GM18507 (cell line): ENCODE measurements at places on chromosomes 3 and 15.

DNA sequence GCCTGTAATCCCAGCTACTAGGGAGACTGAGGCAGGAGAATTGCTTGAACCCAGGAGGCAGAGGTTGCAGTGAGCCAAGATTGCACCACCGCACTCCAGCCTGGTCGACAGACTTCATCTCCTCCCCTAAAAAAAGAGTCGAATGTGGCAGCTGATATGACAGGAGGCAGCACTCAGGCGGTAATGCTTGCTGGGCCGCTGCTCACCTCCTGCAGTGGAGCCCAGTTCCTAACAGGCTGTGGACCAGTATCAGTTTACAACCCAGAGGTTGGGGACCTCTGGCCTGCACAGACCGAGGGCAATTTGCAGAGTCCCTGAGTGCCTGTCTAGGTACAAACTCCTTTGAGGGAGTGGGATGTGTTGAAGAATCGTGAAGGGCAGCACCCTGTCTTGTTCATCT lies 136.2 kb downstream of the SMAD6 start:
- DNase-seq = no peak

GRCh38 chr3:116238846-116239565 lies 206.3 kb downstream of the LSAMP start:
- no peak for DNase-seq

DNA sequence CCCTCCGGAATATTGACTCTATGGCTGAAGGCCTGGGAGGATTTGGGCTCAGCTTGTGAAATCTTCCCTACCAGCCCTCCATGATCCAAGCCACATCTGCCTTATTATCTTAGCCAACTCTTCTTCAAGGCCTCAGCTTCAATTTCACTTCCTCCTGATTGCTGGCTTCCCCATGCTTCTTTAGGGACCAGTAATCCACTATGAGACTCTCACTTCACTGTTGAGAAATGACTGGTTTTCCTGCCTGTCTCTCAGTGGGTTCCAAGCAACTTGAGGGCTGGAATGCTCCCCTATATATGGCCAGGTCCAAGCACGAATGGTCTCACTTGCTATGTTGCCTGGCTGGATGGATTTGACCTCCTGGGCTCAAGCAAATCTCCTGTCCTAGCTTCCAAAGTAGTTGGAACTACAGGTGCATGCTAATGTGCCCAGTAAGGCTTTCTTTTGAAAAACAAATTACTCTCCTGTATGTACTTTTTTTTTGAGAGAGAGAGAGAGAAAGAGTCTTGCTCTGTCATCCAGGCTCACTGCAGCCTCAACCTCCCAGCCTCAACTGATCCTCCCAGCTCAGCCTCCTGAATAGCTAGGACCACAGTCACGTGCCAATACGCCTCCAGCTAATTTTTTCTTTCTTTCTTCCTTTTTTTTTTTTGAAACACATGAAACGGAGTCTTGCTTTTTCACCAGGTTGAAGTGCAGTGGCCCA lies 7.9 kb upstream of the PIK3CB start:
- peak; percentile 25 for DNase-seq

GRCh38 chr3:186713499-186713898 lies 3.7 kb upstream of the KNG1 start:
- no peak for DNase-seq

- DNase-seq = no peak
These were observed 52.5 kb downstream of the SH3BP5 start for GRCh38 chr3:15279671-15280402.

DNA sequence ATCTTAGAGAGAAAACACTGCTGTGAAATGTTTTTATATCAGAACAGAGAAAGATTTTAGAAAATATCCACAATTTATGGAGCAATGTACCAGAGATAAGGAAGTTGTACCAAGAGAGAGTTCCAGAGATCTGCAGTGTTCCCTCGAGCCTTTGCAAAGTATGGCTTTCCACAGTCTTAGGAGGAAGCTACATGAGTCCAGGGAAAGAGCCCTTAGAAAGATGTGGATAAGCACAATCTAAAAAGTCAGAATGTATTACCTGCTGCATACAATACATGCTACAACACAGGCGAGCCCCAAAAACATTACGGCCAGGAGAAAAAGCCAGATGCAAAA lies 56.4 kb downstream of the ZNF860 start:
- DNase-seq = no peak

- no peak for DNase-seq
These were observed 8.2 kb upstream of the ANKRD63 start for GRCh38 chr15:40290918-40291574.

DNA sequence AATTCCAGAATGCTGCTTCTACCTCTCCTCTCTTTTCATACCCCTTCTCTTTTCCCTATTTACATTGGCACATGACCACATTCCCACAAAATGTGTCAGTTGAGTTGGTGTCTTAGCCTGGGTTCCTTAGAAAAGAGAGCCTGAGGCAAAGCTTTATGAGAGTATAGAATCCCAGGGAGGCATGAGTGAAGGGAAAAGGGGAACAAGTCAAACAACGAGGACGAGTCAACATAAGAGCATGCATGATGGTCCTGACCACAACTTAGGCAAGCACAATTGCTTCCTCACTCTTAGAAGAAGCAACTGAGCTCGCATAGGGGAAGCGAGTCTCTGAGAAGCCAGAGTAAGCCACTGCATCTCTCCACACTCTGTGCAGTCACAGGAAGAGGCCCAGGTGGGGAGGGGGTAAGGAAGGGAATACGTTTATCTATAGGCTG lies 15.4 kb upstream of the ZNF774 start:
- no peak for DNase-seq

- peak; percentile 65 for DNase-seq
These were observed 68.0 kb downstream of the FNDC3B start for GRCh38 chr3:172107403-172107802.

DNA sequence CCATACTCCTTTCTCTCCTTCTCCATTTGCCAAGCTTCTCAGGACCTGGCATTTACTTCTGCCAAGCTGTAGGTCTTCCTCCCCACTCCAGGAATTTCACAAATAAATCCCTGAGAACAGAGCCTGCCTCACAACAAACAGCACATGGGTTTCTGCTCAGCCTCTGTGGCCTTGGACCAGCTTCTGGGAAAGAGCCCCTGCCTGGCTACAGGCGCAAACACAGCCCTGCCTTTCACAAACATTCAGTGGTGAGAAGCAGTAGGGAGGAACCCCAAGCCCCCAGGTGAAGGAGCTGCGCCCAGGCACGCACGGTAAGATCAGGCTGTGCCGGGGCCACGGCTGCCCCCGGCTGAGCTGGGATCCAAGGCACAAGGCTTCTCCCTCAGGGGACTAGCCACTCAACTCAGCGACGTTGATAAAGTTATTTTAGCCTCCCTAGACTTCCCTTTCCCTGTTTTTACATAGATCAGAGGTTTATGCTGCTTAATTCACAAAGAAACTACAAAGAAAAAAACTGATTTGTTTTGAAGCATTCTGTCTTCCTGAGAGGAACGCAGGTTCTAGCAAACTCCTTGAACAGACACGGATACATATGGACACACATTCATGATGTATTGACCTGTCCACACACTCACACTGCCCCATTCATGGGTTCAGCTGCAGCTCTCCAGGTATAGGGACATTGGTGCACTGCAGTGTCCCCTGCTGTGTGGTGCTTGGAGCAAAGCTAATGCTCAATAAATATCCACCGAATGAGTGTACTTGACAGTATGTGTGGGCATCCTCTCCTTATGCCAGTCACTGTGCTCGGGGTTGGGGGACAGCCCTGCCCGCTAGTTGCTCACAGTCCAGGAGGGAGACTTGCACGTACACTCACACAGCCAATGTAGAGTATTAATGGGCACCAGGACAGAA lies 25.4 kb downstream of the HES1 start:
- no peak for DNase-seq

DNA sequence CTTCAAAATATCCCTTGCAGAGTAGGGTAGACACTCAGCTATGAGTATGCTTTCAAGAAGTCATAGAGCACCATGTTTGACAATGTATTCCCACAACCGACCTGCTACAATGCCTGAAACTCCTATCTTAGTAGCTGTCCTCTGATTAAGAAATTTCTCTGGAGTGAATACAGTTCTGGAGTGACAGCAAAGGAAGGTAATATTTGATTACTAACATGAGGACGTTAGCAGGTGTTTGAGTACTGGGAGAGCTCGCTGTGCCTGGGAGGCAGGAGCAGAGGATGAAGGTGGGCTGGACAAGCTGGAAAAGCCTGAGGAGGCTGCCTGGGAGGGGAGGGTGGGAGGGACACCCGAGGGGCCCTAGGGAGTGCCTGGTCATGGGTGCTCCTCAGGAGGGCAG lies 42.9 kb downstream of the PARP15 start:
- DNase-seq = no peak

- no peak for DNase-seq
These were observed 220.2 kb upstream of the CD96 start for GRCh38 chr3:111321786-111322185.

DNA sequence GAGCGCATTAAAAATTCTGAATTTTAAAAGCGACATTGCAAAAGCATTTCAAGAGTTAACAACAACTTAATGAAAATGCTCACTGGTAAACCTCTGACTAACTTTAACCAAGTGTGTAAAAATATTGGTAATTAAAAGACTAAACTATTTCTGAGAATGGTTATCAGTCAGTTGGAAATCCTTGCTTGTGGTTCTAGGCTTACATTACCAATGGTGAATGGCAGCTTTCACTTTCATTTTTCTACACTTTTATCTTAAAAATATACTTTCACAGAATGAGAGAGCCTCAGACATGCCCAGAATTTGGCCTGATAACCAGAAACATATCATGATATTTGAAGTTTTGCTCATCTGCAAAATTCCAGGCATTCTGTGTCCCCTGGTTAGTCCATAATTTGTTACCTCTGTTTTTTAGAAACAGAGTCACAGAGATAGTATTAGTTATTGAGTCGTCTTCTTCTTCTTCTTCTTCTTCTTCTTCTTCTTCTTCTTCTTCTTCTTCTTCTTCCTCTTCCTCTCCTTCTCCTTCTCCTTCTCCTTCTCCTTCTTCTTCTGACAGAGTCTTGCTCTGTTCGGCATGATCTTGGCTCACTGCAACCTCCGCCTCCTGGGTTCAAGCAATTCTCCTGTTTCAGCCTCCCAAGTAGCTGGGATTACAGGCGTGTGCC lies 5.5 kb upstream of the RNF111 start:
- no peak for DNase-seq

- no peak for DNase-seq
These were observed 125.9 kb upstream of the SMAD3 start for GRCh38 chr15:66939451-66940023.

DNA sequence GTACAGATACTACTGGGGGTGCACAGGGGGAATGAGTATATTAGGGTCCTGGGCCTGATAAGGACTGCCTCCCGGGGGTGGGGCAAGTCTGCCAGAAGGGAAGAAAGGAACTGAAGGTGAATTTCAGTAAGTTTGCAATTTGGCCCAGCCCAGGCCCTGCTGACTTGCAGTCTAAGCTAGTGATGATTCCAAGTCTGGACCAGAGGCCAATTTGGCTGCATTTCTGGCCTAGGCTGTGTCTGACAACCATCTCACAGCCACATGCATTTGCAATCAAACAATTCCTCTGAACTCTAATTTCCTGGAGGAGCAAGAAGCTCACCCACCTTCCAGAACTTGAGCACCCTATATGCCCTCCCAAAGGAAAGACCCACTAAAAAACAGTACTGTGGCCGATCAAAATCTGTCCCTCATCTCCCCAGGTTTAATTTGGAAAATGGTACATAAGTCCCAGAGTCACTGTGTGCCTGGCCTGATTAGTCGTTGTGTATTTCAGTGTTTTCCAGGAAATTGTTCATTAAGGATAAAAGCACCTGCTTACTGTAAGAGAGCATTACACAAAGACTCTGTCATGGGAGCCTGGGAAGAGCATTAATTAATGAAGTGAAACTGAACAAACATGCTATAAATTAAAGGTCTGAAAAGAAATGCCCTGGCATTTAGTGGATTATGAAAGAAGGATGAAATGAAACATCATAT lies 114.5 kb downstream of the MEGF11 start:
- DNase-seq = no peak

GRCh38 chr3:190626951-190627620 lies 113.2 kb downstream of the IL1RAP start:
- no peak for DNase-seq

GRCh38 chr3:63046152-63046551 lies 170.9 kb upstream of the CADPS start:
- no peak for DNase-seq

DNA sequence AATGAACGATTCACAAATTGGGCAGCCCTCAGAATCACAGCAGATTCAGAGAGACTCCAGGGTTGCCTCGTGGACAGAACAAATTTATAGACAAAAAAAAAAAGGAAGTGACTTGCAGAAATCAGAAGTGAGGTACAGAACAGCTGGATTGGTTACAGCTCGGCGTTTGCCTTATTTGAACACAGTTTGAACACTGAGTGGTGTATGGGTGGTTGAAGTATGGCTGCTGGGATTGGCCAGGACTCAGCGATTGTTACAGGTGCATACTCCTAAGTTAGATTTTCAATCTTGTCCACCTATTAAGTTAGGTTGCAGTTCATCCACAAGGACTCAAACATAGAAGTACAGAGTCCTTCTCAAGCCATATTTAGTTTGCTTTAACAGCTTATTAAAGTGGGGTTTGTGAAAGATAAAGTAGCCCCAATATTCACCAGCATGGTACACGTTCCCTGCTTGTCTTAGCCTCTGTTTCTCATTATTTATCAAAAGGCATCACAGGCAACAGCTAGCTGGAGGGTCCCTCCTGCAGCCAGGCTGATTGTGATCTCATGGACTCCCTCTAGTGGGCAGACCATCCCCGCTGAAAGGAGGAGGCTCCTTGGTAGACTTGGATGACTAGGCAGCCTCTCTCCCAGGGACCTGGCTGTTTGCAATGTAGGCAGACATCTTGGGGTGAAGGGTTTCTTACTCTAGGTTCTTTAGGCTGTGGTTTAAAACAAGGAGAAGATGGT lies 17.6 kb upstream of the ALDH1L1 start:
- DNase-seq = no peak

- DNase-seq = no peak
These were observed 388.4 kb upstream of the NDN start for GRCh38 chr15:24075420-24076089.

DNA sequence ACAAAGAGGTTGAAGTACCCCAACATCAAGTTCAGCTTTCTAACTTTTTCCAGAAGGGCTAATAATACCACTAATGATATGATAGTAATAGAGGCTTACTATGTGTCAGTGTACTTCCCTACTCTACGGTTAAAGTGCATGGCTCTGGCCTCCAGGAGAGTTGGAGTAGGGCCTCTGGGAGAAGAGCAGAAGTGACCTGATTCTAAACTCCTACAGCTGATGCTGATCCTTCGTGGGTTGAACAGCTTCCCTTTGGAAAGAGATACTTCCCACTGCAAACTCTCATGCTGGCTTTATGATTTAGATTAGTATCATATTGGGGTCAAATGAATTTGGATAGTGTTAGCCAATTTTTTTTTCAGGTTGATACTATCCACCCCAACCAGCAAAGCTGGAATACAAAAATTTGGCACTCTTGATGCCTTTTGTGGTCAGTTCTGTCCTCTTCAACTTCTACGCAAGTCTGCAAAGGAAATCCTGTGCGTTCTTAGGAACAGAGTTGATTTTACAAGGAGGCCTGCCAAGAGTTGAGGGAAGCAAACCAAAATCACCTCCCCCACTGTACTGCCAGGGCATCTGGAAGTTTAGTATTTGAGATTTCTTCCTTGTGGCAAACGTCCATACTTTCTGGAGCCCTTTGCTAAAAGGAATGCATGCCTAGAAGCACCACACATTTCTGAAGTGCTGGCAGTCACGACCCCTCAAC lies 17.8 kb downstream of the TMEM212 start:
- no peak for DNase-seq
